ENCODE measurements at places on chromosomes 2 and 18.
A peak's percentile ranks its signal among the peaks of the same experiment; 100 is the strongest.

- H3K36me3 ChIP-seq, result peaks cover 52% of the 10 kb centered on the region
- H3K27ac ChIP-seq, result peak overlapping the region; percentile 86
- peak; percentile 71 for DNase-seq
- peaks cover 77% of the 10 kb centered on the region for H3K4me1 ChIP-seq
These were observed 27.3 kb downstream of the ZAP70 start for GRCh38 chr2:97740590-97741182.

GRCh38 chr2:210224941-210225672 is at the start of gene ACADL:
ACADL (minus strand) TSS chr2:210225447; CDS start chr2:210225263, 184 bp downstream.
- no peak within 1 kb of the TSS for H3K27ac ChIP-seq
- peaks cover 21% of the 10 kb centered on the region for H3K27me3 ChIP-seq
- DNase-seq, result no peak
- H3K36me3 ChIP-seq, result no peaks in the 10 kb centered on the region

DNA sequence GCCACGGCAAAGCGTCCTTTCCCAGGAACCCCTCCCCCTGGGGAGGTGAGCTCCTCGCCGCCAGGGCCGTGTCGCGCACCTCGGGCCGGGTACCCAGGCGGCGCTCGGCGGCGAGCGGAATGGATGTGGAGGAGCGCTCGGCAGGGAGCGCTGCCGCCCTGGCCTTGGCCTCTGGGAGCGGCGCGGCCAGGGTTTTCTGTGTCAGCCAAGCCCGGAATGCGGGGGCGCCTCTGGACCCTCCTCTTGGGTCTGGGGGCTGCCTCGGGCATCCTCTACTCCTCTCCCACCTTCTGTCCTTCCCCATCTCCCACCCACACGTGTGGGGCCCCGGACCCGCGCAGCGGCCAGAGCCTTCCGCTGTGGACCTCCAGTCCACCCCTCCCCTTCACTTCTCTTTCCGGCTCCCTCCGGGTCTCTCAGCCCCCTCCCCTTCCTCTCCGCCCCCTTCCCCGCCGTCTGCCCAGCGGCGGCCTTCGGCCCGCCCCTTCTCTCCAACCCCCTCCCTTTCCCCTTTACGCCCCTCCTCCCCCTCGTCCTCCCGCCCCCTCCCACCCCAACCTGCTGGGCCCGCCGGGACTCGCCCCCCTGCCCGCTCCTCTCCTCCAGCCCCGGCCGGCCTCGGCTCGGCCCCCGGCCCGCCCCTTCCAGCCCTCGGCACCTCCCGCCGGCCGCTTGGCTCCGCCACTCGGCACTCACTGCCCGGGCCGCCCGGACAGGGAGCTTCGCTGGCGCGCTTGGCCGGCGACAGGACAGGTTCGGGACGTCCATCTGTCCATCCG is at the start of gene MERTK:
Gene MERTK (plus strand): TSS at position 684 of the 779 bp plus-strand sequence. CDS start 129 bp downstream, outside the sequence.
- DNase-seq, result peak; percentile 26
- H3K27ac ChIP-seq, result no peak within 1 kb of the TSS
- no peaks in the 10 kb centered on the region for H3K36me3 ChIP-seq
- peaks cover 12% of the 10 kb centered on the region for H3K27me3 ChIP-seq
- peak within 1 kb of the TSS; percentile 41 for H3K4me3 ChIP-seq

GRCh38 chr2:55048508-55049042 is 1.7 kb downstream of the RTN4 start:
- H3K4me3 ChIP-seq, result peak overlapping the region; percentile 85
- no peaks in the 10 kb centered on the region for H3K36me3 ChIP-seq
- H3K27ac ChIP-seq, result peak overlapping the region; percentile 24
- no peak for DNase-seq
- H3K27me3 ChIP-seq, result no peaks in the 10 kb centered on the region
- H3K4me1 ChIP-seq, result peaks cover 30% of the 10 kb centered on the region

DNA sequence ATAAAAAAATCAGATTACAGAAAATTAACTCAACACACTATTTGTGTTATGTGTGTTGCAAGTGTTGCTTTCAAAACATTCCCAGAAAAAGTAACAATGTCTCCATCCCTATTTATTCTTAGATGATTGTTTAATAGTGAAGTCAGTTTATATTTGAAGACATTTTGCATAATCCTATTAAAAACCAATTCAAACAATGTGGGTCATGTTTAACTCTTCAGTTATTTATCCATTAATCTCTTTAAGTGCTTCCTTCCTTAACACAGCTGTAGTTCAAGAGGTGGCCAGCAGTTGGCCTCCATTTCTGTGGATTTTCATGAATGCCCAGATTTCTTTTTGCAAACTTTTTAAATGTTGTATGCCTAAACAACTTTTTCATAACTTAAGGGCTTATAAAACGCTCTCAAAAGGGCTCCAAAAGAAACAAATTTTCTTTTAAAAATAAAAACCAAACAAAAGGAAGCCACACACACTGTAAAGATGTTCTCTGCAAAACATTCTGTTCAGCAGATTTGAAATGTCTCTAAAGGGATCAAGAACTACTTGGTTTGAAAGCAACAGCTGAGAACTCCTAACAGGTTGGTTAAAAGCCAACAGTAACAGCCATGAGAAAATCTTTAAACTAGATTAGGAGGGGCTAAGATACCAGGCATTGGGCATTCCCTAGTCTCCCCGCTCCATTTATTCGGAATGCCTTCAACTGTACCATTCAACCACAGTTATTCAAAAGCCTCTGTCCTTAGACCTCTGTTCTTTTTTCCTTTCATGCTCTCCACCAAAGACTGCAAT is 71.5 kb downstream of the THADA start:
- no peak for DNase-seq
- peaks cover 5% of the 10 kb centered on the region for H3K36me3 ChIP-seq
- H3K27me3 ChIP-seq, result no peaks in the 10 kb centered on the region
- no peaks in the 10 kb centered on the region for H3K4me1 ChIP-seq
- H3K4me3 ChIP-seq, result no peak overlapping the region
- no peak overlapping the region for H3K27ac ChIP-seq

- no peaks in the 10 kb centered on the region for H3K36me3 ChIP-seq
- H3K27me3 ChIP-seq, result no peaks in the 10 kb centered on the region
- H3K27ac ChIP-seq, result no peak overlapping the region
- H3K4me1 ChIP-seq, result no peaks in the 10 kb centered on the region
These were observed 123.4 kb upstream of the PDE1A start for GRCh38 chr2:182550234-182550633.

- no peaks in the 10 kb centered on the region for H3K36me3 ChIP-seq
- peaks cover 14% of the 10 kb centered on the region for H3K4me1 ChIP-seq
- H3K27ac ChIP-seq, result peak overlapping the region; percentile 24
- peak overlapping the region; percentile 68 for H3K4me3 ChIP-seq
- DNase-seq, result no peak
These were observed 783 bp downstream of the DPP4 start for GRCh38 chr2:162072976-162073887.

DNA sequence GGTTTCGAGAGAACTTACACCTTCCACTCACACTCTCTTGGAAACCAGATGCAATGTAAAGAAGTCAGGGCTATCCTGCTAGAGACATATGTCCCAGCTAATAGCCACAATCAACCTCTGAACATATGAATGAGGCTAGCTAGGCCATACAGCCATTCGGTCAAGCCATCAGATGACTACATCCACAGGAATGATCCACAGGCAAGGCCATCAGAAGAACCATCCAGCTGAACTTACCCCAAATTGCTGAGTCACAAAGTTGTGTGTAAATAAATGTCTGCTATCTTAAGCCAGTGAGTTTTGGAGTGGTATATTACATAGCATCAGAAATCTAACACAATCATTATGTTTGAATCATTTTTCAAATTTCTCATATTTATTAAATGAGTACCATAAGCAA is 5.2 kb upstream of the SPAST start:
- H3K27ac ChIP-seq, result no peak overlapping the region
- H3K4me3 ChIP-seq, result no peak overlapping the region
- no peaks in the 10 kb centered on the region for H3K36me3 ChIP-seq
- no peak for DNase-seq

GRCh38 chr18:35024965-35025364 is 16.2 kb upstream of the MAPRE2 start:
- DNase-seq, result no peak
- H3K27me3 ChIP-seq, result no peaks in the 10 kb centered on the region
- H3K4me3 ChIP-seq, result no peak overlapping the region

- no peak for DNase-seq
- H3K4me1 ChIP-seq, result peaks cover 15% of the 10 kb centered on the region
- H3K36me3 ChIP-seq, result no peaks in the 10 kb centered on the region
These were observed 70.1 kb downstream of the OXER1 start for GRCh38 chr2:42693688-42694479.

DNA sequence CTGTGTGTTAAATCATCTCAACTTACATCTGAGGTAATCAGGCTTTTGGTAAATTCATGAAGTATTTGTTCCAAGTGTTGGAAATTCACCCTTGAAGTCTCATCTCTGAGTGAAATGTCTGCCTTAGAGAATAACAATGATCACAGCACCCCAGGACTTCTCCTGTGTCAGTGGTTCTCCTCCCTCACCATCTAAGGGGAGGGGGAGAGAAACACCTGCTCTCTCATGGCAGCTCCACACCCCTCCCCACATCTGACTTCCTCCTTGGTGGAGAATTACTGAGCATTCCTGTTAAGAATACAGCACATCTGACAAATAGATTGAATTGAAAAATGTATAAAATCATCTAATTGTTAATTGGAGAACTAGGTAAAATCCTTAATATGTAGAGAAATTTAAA is 532.1 kb downstream of the RNF144A start:
- H3K4me3 ChIP-seq, result no peak overlapping the region
- no peaks in the 10 kb centered on the region for H3K27me3 ChIP-seq
- H3K27ac ChIP-seq, result no peak overlapping the region
- peaks cover 32% of the 10 kb centered on the region for H3K4me1 ChIP-seq

DNA sequence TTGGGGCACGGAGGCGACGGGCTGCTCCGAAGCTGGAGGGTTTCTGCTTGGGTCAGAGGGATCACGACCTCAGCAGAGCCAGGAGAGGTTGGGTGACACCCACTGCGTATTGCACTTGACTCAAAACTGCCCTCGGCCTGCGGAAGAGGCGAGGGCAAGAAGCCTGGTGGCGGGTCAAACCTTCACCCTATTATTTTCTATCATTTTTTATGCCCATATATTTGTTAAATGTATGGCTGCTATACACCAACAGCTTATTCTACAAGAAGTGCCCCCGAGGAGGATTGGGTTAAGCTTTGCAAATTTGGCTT is 12.6 kb upstream of the SATB2 start:
- peaks cover 13% of the 10 kb centered on the region for H3K4me1 ChIP-seq
- DNase-seq, result no peak
- no peak overlapping the region for H3K27ac ChIP-seq
- no peak overlapping the region for H3K4me3 ChIP-seq
- H3K27me3 ChIP-seq, result peaks cover 54% of the 10 kb centered on the region

Measured in natural killer cell (primary cell).